ENCODE measurements at places on chromosomes 4 and X. TPM values are rescaled to one million over a fixed set of nuclear protein-coding genes. Genes with fewer than 3 reads are reported as not detected.

SORCS2 gene
- 1.6 TPM for polyA plus RNA-seq

TEX13A gene
- not detected for polyA plus RNA-seq

DNA sequence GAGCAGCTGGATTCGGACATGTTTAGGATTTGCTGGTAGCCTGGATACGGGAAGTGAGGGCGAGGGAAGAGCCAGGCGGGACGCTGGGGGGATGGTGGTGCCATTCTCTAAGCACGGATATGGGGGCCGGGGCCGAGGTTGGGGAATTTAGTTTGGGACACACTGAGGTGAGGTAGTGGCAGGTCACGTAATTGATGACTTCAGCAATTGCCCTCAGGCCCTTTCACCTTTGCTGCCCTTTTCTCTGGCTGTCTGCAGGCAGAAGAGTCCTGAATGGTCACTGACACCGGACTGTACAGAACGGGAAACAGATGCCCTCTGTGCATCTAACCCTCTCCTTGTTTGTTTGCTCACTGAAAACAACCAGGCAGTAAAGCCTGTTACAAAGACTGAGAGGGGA is 16.9 kb upstream of the HMGB3 start:
- no peak for DNase-seq

ARX gene
- not detected for polyA plus RNA-seq
